ENCODE measurements at places on chromosomes 2 and 18.
A peak's percentile ranks its signal among the peaks of the same experiment; 100 is the strongest.

DNA sequence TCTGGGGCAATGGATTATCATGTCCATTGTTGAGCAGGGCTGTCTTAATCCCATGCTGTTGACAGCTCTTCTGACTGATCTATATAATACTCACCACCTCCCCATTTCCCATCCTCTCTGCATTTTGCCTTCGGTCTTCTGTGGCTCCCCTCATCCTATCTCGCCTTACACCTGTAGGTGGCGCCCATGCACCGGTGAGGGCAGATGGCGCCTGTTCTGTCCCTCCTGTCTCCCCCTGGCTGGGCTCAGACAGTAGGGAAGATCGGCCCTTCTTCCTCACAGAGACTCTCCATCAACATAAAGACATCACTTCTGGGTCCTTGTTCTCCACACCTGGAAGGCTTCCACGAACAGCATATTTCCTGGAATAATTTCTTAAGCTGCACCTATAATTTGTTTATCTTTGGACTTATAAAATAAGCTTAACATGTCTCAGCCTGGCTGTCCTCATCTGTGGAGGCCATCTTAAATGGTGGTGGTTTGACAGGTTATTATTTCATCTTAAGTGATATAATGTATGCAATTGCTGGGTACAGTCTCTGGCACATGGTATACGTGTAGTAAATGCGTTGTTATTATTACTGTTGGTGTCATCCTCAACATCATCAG lies 10.9 kb upstream of the CDH20 start:
- peak; percentile 16 for DNase-seq
- H3K27me3 ChIP-seq, result no peaks in the 10 kb centered on the region
- no peaks in the 10 kb centered on the region for H3K36me3 ChIP-seq
- no peak overlapping the region for H3K27ac ChIP-seq
- H3K4me3 ChIP-seq, result no peak overlapping the region
- H3K4me1 ChIP-seq, result no peaks in the 10 kb centered on the region

DNA sequence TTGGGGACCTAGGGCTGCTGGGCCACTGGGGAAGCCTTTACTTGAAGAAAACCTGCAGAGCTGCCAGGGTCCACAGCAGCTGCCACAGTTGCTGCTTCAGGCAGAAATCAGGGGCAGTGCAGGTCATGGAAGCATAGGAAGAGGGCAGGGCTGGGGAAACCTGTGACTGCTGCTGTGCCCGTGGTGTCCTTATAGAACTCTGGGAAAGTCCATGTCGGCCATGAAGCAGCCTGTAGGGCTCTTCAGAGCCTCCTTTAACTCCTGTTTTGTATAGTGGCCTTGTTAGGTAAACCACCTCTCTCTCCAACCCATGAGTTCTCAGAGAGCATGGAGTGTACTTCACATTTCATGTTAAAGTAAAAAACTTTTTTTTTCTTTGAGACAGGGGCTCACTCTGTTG lies 62.1 kb downstream of the SMAD4 start:
- H3K4me3 ChIP-seq, result no peak overlapping the region
- DNase-seq, result no peak
- no peaks in the 10 kb centered on the region for H3K4me1 ChIP-seq

GRCh38 chr18:55179835-55180234 lies 220.6 kb upstream of the CCDC68 start:
- no peaks in the 10 kb centered on the region for H3K4me1 ChIP-seq
- H3K36me3 ChIP-seq, result no peaks in the 10 kb centered on the region
- H3K27ac ChIP-seq, result no peak overlapping the region

DNA sequence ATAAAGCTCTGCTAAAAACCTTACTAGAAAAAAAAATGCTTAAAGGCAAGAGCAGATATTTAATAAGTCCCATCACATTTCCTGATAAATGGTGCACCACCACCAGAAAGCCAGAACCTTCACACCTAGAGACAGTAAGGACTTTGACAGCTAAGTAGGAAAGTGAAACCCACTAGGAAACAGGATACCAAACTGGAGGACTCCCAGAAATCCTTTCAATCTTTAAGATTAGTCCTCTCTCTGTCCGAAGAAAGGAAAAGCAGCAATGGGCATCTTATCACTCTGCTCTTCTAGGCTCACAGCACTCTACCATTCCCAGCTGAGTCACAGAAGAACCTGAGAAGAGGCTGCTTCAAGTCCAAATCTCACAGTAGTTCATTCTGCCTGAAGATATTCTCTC lies 3.7 kb downstream of the DYM start:
- peaks cover 2% of the 10 kb centered on the region for H3K27me3 ChIP-seq
- H3K4me3 ChIP-seq, result no peak overlapping the region

DNA sequence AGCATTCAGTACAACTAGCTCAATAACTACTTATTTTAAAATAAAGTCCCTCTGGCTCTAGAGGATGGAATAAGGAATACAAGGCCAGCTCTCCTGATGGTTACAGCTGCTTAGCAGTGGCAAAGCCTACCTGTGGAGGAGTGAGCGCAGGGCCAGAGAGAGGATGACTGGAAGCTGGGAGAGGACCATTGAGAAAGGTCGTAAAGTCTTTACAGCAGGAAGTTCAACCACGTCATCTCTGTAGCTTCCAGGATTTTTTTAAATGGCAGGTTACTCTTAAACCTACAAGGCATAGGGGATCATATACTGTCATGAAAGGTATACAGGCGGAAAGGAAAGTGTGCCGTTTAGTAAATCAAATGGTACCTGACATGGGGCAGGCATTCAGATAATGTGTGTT lies 26.3 kb downstream of the ANXA4 start:
- peak overlapping the region; percentile 31 for H3K4me3 ChIP-seq
- no peaks in the 10 kb centered on the region for H3K36me3 ChIP-seq
- DNase-seq, result no peak

DNA sequence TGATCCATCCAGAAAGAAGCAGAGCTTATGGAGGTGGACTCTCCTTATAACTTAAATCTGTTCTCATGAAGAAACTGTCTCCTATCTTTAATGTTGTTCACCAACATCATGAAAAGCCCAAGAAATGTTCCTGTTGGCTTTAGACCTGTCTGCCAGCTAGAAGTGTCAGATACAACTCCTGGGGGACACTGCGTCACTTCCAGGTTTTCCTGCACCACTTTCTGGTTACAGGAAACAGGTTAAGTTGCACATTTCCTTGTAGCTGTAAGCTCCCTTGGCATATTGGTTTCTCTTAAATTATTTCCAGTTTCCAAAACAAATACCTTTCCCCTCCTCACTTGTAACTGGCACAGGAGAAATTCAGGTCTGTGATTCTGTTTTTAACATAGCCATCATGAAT lies 2.9 kb downstream of the CEP68 start:
- no peak overlapping the region for H3K27ac ChIP-seq
- H3K4me3 ChIP-seq, result no peak overlapping the region
- H3K27me3 ChIP-seq, result peaks cover 10% of the 10 kb centered on the region
- no peaks in the 10 kb centered on the region for H3K36me3 ChIP-seq
- peaks cover 24% of the 10 kb centered on the region for H3K4me1 ChIP-seq
- DNase-seq, result no peak

- H3K27me3 ChIP-seq, result no peaks in the 10 kb centered on the region
- H3K27ac ChIP-seq, result no peak overlapping the region
- H3K4me1 ChIP-seq, result peaks cover 9% of the 10 kb centered on the region
- peaks cover 6% of the 10 kb centered on the region for H3K36me3 ChIP-seq
Observed at GRCh38 chr2:144922519-144922918, 402.6 kb upstream of the ZEB2 start.

GRCh38 chr2:3130889-3131635 lies 246.6 kb downstream of the EIPR1 start:
- H3K4me1 ChIP-seq, result no peaks in the 10 kb centered on the region
- H3K27ac ChIP-seq, result no peak overlapping the region
- peaks cover 7% of the 10 kb centered on the region for H3K36me3 ChIP-seq
- no peaks in the 10 kb centered on the region for H3K27me3 ChIP-seq

DNA sequence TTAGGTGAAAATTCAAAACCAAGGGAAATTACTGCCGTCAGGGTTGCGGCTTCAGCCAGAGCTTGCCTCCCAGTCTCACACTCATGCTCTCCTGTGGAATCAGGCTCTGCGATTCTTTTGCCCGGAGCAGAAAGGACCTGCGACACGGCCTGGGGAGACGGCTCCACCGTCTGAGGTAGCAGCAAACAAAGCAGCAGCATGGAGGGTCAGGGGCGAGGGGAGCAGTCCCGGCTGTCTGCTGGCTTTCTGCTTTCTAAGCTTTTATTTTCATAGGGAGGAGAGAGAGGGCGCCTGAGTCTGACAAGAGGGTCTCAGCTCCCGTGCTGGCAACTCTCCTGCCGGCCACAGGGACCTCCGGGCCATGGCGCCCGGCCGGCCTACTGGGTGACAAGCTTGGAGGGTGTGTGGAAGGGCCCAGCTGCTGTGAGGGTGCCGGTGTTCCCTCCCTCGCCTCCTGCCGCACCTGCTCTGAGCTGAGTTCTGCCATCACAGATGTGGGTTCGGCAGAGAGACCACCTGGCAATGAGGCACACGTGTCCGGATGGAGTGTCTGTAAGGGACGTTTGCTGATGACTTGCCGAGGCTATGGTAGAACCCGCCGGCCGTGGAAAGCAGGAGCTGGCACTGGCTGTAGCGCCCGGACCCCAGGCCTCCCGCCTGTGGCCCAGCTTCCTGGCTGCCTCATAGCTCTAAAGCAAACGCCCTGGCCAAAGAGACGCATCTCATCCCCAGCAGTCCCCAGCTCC lies 66.2 kb upstream of the CTDP1 start:
- H3K27me3 ChIP-seq, result no peaks in the 10 kb centered on the region
- no peaks in the 10 kb centered on the region for H3K36me3 ChIP-seq
- H3K4me3 ChIP-seq, result no peak overlapping the region
- no peak overlapping the region for H3K27ac ChIP-seq
- peaks cover 2% of the 10 kb centered on the region for H3K4me1 ChIP-seq

DNA sequence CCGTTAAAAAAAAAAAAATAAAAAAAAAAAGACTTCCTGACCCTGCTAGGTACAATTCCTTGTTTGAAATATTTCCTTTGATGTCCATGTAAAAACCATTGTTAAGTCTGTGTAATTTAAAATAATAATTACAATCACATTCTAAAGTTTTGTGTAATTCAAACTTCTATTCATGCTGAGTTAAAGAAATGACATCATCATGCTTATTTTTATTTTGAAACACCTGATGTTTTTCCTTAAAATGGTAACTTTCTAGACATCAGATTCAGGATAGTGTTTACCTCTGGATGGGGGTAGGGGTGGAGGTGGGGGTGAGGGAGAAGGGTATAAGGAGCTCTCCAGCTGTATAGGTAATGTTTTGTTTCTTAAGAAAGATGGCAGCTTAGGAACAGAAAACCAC lies 92.8 kb downstream of the ADCYAP1 start:
- no peak overlapping the region for H3K27ac ChIP-seq
- no peaks in the 10 kb centered on the region for H3K27me3 ChIP-seq
- no peaks in the 10 kb centered on the region for H3K36me3 ChIP-seq

DNA sequence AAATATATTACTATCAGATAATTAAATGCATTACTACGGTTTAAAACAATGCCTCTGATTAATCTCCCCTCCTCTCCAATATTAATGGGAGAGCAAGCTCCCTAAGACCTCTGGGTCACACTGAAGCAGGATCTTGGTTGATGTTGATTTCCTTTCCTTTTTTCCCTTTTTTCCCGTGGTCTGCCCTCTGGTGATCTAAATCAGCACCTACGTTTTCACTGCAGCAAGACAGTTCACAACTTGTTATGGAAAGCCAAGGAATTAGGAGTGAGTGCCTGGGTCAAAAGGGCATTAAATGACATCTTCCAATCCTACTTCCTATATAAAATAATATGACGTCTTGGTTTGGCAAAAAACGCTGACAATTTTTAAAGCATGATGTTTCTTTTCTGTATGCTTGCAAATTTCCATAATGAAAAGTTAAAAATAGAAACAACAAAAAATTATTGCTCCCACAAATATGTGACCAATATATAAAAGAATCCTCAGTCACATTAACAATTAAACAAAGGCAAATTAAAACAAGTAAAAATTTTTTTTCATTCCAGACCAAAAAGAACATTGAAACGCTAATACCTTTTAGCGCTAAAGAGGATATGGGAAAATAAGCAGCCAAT lies 7.9 kb upstream of the CFAP36 start:
- H3K4me1 ChIP-seq, result no peaks in the 10 kb centered on the region
- DNase-seq, result no peak
- H3K27ac ChIP-seq, result no peak overlapping the region

GRCh38 chr18:36843784-36844183 lies 14.9 kb downstream of the KIAA1328 start:
- H3K4me3 ChIP-seq, result no peak overlapping the region
- no peak for DNase-seq
- H3K4me1 ChIP-seq, result peaks cover 1% of the 10 kb centered on the region
- H3K27me3 ChIP-seq, result peaks cover 1% of the 10 kb centered on the region
- H3K27ac ChIP-seq, result no peak overlapping the region

DNA sequence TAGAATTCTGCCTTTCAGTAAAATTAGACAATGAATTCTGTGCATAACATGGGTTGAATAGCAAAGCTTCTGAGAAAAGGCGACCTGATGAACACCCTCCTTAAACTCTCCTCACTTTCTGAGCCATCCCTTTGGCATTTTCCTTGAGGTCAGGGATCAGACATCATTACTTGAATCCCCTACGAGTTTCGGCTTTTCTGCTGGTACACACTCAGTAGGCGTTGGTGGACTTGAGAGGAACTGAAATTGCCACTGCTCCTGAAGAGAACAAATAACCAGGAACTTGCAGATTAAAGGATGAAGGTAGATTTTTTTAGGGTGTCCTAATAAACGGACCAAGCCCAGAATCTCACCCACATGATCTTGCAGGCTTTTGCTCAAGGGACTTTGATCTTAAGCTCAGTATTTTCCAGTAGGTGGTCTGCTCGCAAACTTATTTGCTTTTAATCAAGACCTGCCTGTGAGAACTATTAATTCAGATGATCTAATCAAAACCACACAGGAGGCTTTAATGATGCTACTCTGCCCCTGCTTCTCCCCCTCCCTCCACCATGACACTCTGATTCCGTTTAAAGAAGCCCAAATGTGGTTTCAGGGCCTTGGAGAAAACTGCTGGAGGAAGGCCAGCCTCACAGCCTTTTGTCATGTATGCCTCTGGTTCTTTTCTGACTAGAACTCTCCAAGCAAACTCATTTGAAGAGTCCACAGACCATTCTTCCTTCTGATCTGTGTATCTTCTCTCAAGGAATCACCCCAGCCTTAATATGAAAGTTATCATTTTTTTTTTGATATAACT lies 124.9 kb downstream of the PRKCE start:
- H3K4me3 ChIP-seq, result no peak overlapping the region
- H3K27ac ChIP-seq, result peak overlapping the region; percentile 1
- DNase-seq, result no peak
- peaks cover 4% of the 10 kb centered on the region for H3K27me3 ChIP-seq
- peaks cover 7% of the 10 kb centered on the region for H3K4me1 ChIP-seq

GRCh38 chr2:31711737-31712136 lies 131.0 kb upstream of the SRD5A2 start:
- H3K27me3 ChIP-seq, result no peaks in the 10 kb centered on the region
- DNase-seq, result no peak
- H3K4me3 ChIP-seq, result no peak overlapping the region

- peaks cover 37% of the 10 kb centered on the region for H3K4me1 ChIP-seq
- no peak overlapping the region for H3K4me3 ChIP-seq
- H3K36me3 ChIP-seq, result peaks cover 15% of the 10 kb centered on the region
- no peaks in the 10 kb centered on the region for H3K27me3 ChIP-seq
Observed at GRCh38 chr2:127873707-127874303, 12.0 kb downstream of the AMMECR1L start.

All from immature natural killer cell (primary cell).